Neuronal stem cell (in vitro differentiated cells): ENCODE measurements at places on chromosomes 1 and 21.

GRCh38 chr1:109216662-109217061, 2.9 kb downstream of the SARS1 start:
- peaks cover 3% of the 10 kb centered on the region for H3K4me1 ChIP-seq
- H3K36me3 ChIP-seq, result no peaks in the 10 kb centered on the region
- H3K27me3 ChIP-seq, result no peaks in the 10 kb centered on the region
- no peak overlapping the region for H3K27ac ChIP-seq
- no peak overlapping the region for H3K4me3 ChIP-seq
- DNase-seq, result no peak

- no peak overlapping the region for H3K27ac ChIP-seq
- no peaks in the 10 kb centered on the region for H3K4me1 ChIP-seq
- DNase-seq, result no peak
- no peaks in the 10 kb centered on the region for H3K27me3 ChIP-seq
Measured at GRCh38 chr21:29523646-29524045, 224.9 kb downstream of the BACH1 start.

GRCh38 chr21:15679630-15680029, 50.2 kb upstream of the USP25 start:
- H3K27me3 ChIP-seq, result no peaks in the 10 kb centered on the region
- no peak for DNase-seq
- no peak overlapping the region for H3K4me3 ChIP-seq
- H3K4me1 ChIP-seq, result no peaks in the 10 kb centered on the region

- no peak overlapping the region for H3K4me3 ChIP-seq
- no peak overlapping the region for H3K27ac ChIP-seq
- H3K36me3 ChIP-seq, result no peaks in the 10 kb centered on the region
- DNase-seq, result no peak
- H3K4me1 ChIP-seq, result no peaks in the 10 kb centered on the region
Measured at GRCh38 chr1:106458866-106459265, 597.6 kb upstream of the PRMT6 start.

GRCh38 chr1:196808529-196809235, 10.8 kb upstream of the CFHR1 start:
- DNase-seq, result no peak
- no peaks in the 10 kb centered on the region for H3K27me3 ChIP-seq
- H3K36me3 ChIP-seq, result no peaks in the 10 kb centered on the region
- no peaks in the 10 kb centered on the region for H3K4me1 ChIP-seq

DNA sequence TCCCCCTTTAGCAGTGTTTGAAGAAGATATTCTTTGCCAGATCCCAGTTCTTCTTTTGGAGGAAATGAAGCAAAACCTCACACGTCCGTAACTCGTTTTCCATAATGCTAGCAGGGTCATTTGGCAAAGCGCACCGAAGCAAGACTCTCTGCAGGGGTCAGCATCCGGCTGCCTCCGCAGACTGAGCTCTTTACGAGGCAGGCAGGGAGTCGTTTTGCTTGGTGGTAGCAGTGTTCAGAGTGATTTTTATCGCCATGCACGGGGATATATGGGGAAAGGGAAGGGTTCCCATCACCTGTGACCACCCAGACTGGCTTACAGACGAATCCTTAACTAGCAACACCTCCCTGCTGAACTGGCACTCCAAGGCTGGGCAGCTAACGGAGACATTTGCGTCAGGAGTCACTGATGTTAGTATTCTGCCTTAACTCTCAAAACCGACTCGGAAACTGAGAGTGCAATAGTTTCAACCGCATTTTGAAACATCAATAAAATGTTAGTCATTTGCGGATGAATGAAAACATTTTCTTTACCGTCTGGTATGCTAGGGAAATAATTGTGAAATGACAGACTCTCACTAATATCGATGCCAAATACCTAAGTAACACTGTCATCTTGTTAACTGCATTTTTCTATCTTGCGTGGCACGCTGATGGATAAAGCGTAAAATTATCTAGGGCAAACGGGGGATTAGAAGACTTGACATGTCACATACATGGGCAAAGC, 2.2 kb upstream of the NEGR1 start:
- DNase-seq, result peak; percentile 59
- peak overlapping the region; percentile 96 for H3K27ac ChIP-seq
- no peaks in the 10 kb centered on the region for H3K27me3 ChIP-seq
- H3K36me3 ChIP-seq, result no peaks in the 10 kb centered on the region

DNA sequence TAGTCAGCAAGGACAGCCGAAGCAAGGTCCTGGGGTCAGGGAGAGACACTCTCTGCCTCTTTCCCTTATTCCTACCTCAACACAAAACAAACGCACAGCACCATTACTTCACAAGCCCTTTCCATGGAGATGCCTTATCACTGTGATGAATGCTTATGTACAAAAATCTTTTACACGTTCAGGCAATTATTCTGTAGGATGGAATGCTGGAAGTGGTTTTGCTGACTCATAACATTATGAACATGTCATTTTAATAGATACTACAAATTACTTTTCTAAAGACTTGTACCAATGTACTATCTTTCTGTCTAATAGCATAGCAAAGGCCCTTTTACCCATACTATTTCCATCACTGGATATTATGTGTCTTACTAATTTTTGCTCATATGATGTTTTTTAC, 98.4 kb downstream of the TTLL7 start:
- no peak for DNase-seq
- no peak overlapping the region for H3K27ac ChIP-seq
- no peaks in the 10 kb centered on the region for H3K36me3 ChIP-seq

GRCh38 chr1:116581323-116581885, 10.6 kb upstream of the CD58 start:
- peaks cover 4% of the 10 kb centered on the region for H3K4me1 ChIP-seq
- H3K4me3 ChIP-seq, result no peak overlapping the region
- peaks cover 2% of the 10 kb centered on the region for H3K36me3 ChIP-seq
- no peaks in the 10 kb centered on the region for H3K27me3 ChIP-seq

GRCh38 chr1:23194119-23194984, 22.9 kb downstream of the HTR1D start:
- H3K4me1 ChIP-seq, result peaks cover 3% of the 10 kb centered on the region
- H3K27ac ChIP-seq, result no peak overlapping the region
- H3K27me3 ChIP-seq, result no peaks in the 10 kb centered on the region
- no peak for DNase-seq
